ENCODE measurements at places on chromosomes 1 and 21.

DNA sequence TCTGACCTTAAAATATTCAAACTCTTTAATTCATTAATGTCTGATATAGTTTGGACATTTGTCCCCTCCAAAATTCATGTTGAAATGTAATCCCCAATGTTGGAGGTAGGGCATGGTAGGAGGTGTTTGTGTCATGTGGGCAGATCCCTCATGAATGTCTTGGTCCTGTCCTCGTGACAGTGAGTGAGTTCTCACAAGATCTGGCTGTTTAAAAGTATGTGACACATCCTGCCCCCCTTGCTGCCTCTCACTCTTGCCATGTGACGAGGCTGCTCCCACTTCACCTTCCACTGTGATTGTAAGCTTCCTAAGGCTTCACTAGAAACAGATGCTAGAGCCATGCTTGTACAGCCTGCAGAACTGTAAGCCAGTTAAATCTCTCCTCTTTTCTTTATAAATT is 21.3 kb upstream of the FBXO28 start:
- no peak for DNase-seq

DNA sequence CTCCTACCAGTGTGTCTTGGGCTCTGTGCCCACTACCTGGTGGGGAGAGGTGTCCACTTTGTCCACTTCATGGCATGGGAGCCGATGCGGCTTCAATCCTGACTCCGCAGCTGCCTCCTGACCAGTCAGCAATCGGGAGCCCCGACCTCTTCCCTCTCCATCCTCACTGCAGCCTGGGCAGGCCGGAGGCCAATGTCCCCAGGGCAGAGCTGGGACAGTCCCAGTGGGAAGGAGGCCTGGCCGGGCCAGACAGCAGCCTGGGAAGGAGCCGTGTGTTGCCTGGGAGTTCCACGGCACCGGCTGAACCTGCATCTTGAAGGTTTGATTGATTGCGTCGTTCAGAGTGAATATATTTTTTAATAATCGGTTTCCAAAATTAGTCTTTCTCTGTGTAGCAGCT is 330.9 kb upstream of the VAMP3 start:
- no peak for DNase-seq

GRCh38 chr1:230043081-230043480 is 24.0 kb upstream of the GALNT2 start:
- DNase-seq: no peak

GRCh38 chr1:45922813-45923212 is 119.4 kb downstream of the MAST2 start:
- DNase-seq: no peak

DNA sequence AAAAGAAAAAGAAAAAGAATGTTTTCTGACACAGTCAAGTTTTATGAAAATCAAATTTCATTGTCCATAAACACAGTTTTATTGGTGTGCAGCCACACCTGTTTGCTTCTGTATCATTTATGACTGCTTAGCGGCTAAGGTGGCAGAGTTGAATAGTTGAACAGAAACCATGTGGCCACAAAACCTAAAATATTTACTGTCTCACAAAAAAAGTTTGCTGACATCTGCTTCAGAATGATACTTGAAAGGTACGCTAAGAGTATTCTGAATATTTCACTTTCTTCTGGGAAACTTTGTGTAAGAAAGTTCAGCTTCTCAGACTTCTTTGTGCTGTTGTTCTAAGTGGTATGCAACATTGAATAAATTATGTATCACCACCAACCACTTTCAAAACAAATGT is 6.2 kb downstream of the KCNK1 start:
- DNase-seq: no peak

GRCh38 chr1:226985839-226986463 is 45.9 kb downstream of the COQ8A start:
- DNase-seq: no peak

GRCh38 chr1:177080564-177080963 is 83.9 kb downstream of the ASTN1 start:
- no peak for DNase-seq

GRCh38 chr1:116112388-116113140 is 1.4 kb downstream of the MAB21L3 start:
- no peak for DNase-seq

- DNase-seq: no peak
Measured at GRCh38 chr1:9410737-9411297, 118.1 kb downstream of the SPSB1 start.
